ENCODE measurements at places on chromosomes 5 and 9. TPM values are rescaled to one million over a fixed set of nuclear protein-coding genes. Genes with fewer than 3 reads are reported as not detected.

Gene IARS1
- 261 TPM for total RNA-seq

Gene DRD1
- not detected for total RNA-seq

Gene TRAF1
- total RNA-seq: 113 TPM

Gene PCDHB14
- not detected for total RNA-seq

Gene PCDH1
- total RNA-seq: not detected

Gene OGN
- total RNA-seq: not detected

Gene P4HA2
- 8.9 TPM for total RNA-seq

Measured in activated CD4-positive, alpha-beta T cell treated with anti-CD3 and anti-CD28 coated beads for 36 hours (primary cell).